AG08395 (cell line): ENCODE measurements at places on chromosomes 12 and 14.
A peak's percentile ranks its signal among the peaks of the same experiment; 100 is the strongest.

DNA sequence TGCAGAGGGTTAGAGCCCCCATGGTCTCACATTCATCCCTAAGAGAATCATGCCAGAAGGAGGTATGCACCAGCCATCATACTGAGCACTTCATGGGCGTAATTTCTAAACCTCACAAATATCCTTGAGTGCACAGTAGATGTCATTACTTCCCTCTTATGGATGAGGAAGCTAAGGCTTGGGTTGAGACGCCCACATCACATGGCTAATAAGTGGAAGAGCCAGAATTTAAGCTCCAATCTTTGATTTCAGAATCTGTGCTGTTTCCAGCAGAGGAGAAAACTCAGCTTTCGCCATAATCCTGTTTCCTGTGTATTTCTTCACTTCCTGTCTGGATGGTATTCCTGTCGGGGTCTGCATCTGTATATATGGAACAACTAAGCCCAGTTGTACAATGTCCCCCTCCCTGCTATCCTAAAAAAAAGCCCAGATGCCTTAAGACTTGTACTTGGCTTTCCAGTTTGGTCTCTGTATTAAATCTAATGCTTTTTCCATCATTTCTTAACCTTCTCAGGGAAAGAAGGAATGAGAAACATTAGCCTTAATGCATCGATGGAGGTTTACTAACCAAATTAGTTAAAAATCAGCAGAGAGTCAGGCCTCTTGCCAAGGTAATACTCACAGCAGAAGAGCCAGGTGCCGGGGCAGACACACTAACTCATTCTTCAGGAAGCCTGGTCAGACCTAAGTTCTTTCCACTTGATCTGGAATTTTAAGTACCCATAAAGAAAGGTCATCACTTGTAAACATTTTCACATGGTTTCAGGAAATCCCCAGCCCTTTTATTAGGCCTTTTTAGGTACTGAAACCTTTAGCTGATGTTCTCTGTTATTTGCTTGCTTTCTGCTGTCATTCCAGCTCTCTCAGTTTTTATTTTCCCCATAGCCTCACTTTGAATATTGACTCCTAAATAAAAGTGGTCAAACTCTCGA, 5.3 kb downstream of the ISCU start:
- DNase-seq = no peak

- DNase-seq = peak; percentile 81
Measured at GRCh38 chr14:57833323-57833722, 32.6 kb downstream of the SLC35F4 start.

GRCh38 chr14:53412819-53413675, 259.9 kb upstream of the DDHD1 start:
- DNase-seq = no peak

GRCh38 chr14:101476916-101477553, 84.3 kb upstream of the DIO3 start:
- DNase-seq = no peak

GRCh38 chr12:42421844-42422779, 96.1 kb downstream of the PPHLN1 start:
- DNase-seq = peak; percentile 8

DNA sequence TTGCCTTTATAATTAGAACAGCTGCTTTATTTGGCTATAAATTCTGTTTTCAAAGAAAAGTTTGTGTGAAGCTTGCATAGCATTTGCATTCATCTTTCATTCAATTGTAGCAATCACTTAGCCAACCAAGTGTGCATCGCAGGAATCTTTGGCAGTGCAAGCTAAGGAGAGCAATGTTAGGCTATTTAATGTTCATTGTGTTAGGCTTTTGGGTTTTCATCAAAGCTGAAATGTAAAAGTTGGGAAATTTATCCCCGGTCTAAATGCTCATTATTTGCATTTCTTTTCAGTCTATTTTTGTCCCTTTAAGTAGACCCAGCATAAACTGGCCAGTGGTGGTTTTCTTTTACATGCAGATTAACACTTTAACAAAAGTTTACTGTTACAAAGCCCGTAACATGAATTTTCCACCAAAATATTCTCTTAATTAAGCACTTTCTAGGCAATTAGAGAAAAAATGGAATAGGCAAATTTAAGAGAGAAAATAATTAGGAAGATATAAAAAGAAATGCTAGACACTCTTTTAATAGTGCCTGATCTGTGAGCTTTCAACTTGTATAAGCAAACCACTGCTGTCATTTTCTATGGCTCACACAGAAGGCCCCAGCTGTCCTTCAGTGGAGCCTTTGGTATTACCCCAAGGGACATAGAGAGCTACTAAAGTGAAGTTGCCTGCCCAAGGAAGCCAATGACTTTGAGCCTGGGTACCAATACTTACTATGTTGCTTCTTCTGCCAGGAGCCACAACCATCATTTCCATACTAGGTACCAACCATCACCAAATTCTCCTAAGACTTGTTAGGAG, 898.9 kb upstream of the SEL1L start:
- DNase-seq = no peak

- peak; percentile 48 for DNase-seq
Measured at GRCh38 chr14:90274808-90275457, 18.6 kb downstream of the PSMC1 start.

DNA sequence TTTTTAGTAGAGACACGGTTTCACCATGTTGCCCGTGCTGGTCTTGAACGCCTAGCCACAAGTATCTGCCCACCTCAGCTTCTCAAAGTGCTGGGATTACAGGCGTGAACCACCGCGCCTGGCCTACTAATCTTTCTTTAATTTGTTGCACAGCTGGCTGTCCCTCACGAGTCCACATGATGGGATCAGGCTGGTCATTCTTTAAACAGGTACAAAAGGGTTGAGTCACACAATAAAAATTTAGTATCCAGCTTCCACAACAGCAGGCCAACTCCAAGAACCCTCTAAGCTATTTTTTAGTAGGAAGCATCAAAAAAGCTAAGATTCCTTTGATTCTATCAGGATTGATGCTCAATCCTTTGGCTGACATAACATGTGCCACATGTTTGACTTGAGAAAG, 17.8 kb downstream of the SINHCAF start:
- DNase-seq = no peak

DNA sequence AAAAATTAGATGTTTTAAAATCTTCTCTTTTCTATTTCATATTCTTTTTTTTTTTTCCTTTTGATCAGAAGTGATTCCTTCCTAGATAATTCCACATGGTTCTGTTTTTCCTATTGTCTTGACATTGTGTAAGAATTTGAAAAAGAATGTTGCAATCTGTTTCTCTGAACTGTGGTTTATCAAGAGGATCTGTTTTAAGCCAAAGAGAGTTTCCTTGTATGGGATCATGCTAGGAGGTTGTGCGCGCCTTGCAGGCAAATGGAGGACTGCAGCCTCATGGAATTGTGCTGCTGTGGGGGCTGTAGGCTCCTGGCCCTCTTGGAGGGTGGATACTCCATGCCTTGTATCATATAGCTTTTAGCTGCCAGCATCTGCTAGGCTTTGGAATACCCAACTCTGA, 43.3 kb upstream of the MBIP start:
- no peak for DNase-seq

- no peak for DNase-seq
Measured at GRCh38 chr12:123946152-123946515, 26.5 kb downstream of the CCDC92 start.

GRCh38 chr12:89067421-89068187, 284.7 kb downstream of the DUSP6 start:
- peak; percentile 81 for DNase-seq

DNA sequence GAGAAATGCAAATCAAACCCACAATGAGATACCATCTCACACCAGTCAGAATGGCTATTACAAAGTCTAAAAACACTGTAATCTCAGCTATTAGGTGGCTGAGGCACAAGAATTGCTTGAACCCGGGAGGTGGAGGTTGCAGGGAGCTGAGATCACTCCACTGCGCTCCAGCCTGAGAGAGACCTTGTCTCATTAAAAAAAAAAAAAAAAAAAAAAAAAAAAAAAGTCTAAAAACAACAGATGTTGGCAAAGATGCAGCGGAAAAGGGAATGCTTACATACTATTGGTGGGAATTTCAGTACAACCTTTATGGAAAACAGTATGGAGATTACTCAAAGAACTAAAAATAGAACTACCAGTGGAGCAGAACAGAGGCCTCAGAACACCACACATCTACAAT, 19.0 kb upstream of the ATF7 start:
- DNase-seq = no peak

DNA sequence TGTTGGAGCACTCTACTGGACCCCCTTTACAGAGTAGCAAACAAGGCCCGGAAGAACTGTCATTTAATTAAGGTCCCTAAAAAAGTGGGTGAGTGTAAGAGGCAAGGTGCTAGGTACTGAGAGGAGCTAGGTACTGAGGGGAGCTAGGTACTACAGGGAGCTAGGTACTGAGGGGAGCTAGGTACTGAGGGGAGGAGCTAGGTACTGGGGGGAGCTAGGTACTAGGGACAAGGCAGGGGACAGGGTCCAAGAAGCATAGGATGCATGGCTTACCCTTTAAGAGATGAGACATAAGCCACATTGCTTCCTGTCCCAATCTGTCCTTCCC, 4.9 kb downstream of the KRT5 start:
- DNase-seq = no peak

DNA sequence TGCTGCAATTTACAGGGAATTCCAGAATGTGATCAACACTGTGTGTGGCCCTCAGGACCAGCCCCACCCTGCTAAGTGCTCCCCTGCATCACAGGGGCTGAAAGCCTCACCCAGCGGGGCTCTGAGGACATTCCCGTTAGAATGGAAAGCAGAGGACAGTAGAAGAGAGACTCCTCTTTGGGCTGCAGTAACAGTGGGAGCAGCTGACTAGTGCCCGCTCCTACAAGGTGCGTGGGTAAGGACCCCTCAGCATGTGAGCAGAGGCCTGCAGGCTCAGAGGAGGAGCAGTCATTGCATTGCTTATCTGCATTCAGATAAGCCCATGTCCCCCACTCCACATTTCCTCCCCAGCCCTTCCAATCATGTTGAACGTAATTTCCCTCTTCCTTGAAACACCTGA, 120.1 kb downstream of the ITPR2 start:
- DNase-seq = no peak

DNA sequence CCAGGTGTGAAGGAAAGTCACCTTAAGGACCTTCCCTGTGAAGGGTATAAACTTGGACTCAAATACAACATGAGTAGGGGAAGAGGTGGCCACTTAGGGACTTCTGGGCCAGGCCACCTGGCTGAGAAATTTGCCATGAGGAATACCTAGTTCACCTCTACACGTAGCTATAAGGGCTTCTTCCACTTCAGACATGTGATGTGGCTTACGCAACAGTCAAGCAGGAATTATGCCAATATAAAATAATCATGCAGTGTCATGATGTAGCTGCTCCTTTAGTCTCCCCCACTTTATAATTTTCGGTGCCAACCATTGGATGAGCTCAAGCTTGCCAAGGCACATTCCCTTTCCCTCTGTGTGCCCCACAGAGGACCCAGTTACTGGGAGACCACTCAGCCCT, 166.6 kb upstream of the BCL2L14 start:
- DNase-seq = no peak

- DNase-seq = no peak
Measured at GRCh38 chr12:77891518-77892147, 60.9 kb downstream of the NAV3 start.

DNA sequence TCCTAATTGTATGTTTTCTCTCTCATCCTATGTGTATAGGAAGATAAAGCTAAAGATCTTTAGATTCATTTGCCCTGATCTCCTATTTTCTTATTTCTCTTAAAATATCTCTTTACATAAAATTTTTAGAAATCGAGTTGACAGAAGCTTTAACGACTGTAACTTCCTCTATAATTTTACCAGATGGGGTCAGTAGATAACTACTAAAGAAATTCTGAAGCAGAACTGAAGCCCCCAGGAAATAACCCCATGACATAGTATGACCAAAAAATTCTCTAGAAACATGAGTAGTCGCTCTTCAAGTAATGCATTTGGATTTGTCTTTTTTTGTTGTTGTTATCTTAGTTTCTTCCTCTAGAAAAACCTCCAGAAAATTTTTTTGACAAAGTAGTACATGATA, 288.0 kb downstream of the ERC1 start:
- DNase-seq = no peak

DNA sequence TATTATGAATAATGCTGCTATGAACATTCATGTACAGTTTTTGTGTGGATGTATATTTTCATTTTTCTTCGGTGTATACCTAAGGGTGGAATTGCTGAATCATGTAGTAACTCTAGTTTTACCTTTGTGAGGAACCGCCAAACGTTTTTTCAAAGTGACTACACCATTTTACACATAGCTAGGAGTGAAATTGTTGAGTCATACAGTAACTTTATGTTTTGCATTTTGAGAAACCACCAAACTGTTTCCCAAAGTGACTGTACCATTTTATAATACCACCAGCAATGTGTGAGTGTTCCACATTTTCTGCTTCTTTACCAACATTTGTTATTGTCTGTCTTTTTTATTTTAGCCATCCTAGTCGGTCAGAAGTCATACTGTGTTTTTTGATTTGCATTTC, 3.1 kb upstream of the TPH2 start:
- DNase-seq = no peak
